ENCODE measurements at places on chromosomes 11 and 22.

- no peak for DNase-seq
Measured at GRCh38 chr11:19924311-19924710, 211.7 kb downstream of the NAV2 start.

DNA sequence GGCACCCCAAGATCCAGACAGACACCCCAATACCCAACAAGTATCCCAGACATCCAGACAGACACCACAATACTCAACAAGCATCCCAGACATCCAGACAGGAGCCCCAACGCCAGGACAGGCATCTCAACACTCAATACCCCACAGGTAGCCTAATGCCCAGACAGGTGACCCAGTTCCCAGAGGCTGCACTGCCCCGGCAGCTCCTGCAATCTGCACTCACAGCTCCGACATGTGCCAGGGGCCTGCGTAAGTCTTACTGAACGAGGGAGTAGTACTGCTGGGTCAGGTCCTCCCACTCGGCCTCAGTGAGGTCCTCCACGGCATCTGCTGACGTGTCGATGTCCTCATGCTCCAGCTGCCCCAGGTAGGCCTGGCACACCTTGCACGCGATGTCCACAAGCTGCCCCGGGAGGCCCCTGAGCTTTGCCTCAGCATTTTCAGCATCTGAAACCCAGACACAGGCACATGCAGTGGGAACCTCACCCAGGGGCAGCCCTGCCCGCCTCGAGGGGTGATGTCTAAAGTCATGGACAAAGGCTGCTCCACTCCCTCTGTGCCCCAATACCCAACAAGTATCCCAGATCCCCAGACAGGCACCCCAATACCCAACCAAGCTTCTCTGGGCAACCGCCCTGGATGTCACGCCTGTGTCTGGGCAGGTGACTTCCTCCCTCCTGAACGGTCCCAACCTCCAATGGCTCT lies 16.6 kb downstream of the TTLL8 start:
- no peak for DNase-seq

DNA sequence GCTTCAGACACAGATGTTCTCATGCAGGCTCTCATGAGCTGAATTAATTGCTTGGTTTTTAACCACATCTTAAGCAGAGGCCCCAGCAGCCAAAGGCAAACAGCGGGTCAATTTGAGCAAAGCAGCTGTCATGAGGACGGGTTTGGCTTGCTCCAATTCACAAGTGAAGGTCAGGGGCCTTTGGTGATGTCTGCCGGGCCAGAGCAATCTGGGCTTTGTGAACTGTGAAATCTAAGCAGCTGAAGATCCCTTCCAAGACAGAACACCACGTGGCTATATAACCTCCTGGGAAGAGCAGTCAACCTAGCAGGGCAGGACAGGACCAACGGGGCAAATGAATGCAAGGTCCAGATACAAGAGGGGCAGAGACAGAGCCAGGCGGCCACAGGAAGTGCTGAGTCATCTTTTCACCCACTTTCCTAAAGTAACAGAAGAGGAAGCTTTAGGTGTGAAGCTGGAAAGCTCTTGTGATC lies 187.3 kb upstream of the B3GAT1 start:
- no peak for DNase-seq

DNA sequence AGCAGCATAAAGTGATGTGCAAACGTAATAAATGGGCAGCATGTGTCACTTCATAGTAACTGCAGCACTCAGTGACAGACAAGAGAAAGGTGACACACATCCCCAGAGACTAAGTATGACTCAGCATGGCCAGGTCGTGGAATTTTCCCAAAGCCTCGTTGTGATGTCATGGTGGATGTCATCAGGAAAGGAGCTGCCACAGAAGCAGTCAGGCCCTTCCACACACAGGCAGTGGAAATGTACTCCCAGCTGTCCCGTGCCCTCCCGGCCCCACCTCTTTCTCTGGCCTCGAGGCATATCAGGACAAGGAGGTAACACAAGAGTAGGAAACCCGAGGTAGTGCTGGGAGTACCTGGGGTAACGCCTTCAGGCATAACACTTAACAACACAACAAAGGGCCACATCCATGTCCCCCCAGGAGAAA lies 8.1 kb downstream of the PC start:
- no peak for DNase-seq

DNA sequence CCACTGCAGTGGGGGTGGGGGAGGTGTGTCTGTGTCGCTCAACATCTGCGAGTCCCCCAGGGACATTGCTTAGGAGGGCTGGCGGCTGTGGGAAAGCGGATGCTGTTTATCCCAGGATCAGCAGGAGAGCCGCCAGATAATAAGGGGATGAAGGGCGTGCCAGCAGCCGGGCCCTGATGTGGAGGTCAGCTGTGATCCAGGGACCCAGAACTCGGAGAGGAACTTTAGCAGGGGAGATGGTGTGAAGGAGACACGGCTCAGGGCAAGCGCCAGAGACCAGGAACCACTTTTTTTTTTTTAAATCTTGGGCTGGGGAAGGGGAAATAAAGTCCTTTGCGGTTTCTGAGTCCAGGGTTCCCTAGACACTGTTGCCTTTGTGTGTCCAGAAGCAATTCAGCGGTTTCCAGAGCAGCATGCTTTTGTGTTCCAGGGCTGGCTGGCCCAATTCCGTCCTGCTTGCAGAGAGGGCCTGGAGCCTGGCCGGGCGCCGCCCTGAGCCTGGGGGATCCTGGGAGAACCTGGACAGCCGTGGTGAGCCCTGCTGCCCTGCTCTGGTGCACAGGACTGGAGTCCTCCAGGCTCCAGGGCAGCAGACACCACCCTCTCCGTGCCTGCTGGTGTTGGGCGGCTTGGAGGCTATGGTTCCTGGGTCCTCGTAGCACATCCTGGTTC lies at the start of gene GRAMD4:
TSS of gene GRAMD4 (plus strand) at position 557 of the 672 bp plus-strand sequence. CDS start 6,414 bp downstream, outside the sequence.
- no peak for DNase-seq

- DNase-seq: no peak
Measured at GRCh38 chr11:96017856-96018255, 93.9 kb upstream of the MTMR2 start.

DNA sequence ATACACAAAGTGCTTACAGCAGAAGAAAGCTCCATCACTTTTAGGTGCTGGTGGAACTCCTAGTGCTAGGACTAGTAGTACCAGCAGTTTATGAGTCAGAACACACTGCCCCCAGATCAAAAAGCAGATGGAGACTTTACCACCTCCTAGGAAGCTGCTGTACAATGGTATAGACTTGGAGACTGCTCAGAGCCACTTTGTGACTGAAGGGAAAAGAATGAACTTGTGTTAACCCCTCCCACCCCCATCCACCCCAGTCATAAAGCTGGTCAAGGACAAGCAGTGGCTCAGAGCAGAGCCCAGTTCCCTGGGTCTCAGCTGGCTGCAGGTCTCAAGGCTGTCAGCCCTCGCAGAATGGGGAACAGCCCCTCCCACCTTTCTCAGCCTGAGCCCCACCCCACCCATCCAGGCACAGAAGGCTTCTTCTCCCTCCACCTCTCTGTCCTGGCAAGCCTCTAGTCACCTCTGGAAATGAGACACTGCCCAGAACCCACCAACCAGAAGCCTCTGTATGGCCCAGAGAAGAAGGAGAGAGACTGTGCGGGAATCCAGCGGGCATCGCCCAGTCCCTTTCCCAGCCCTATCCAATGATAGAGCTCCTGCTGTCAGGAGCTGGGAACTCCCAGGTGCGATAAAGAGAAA lies 23.8 kb downstream of the PACSIN2 start:
- DNase-seq: no peak

DNA sequence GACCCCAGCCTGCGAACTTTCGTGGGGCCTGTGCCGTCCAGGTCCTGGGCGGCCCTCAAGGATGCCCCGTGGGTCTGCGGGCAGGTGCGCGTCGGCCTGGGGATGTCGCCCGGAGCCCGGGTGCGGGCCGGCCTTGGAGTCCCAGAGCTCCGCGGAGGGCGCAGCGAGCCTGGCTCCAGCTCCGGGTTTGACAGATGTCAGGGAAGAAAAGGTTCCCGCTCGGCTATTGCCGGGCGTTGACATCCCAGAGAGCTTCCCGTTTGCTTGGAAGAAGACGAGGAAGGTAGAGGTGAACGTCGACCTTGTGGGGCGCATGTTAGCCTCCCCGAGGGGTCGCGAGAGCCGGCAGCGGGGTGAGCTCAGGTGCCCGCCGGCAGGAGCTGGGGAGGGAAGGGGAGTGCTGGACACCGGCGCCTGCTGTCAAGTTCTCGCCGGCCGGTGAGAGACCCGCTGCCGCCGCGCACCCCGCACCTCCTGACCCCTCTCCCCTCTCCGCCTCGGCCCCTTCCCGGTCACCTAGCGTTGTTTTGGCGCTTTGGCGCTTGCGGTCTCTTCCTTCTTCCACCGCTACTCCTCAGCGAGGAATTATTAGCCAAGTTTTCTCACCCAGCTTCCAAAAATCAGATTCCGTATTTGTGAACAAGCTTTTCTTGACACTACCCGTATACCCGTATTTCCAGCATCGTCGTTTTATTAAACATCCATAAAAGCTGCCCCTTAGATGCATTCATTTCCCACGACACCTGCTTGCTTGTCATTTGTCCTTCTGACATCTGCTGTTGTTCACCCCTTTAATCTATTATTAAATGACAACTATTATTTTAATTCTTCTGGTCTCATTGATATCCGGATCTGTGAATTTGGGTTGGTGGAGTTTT lies 1.3 kb downstream of the BMAL1 start:
- no peak for DNase-seq

DNA sequence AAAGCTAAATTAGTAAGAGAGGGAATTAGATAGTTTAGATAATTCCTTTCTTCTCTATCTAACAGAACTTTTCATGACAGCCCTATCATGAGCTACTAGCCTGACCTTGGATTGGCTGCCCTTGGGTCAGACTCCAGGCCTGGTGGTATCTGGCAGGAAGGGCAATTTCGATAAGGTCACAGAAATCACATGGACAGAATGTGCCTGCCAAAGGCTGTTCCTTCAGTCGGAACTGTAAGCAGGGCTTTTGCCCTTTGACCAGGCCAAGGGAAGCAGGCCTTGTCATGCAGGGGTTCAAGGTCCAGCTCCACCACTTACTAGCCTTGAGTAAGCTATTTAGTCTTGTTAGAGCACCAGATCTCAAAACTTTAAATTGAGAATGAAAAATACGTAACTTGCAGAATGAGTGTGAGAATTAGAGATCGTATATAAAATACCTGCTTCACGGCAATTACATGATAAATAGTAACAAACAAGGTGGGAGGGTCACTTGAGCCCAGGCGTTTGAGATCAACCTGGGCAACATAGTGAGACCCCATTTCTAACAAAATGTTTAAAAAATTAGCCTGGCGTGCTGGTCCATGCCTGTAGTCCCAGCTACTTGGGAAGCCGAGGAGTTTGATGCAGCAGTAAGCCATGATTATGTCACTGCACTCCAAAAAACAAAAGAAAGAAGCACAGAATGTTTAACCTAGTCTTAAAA lies 60.8 kb upstream of the SC5D start:
- no peak for DNase-seq

DNA sequence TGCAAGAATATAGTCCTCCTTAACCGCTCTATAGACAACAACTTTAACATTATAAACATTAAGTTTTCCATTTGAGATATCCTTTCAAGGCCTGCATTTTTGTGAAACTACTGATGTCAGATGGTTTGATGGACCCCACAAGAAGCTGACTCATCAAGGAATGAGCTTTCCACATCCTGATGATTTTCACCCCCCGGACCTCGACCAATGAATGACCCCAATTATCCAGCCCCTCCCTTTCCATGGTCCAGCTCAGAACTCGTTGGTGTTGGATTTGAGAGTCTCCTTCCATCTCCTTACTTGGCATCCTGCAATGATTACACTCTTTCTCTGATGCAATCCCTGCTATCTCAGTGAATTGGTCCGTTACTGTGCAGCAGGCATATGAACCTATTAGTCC lies 31.8 kb upstream of the GUCY1A2 start:
- no peak for DNase-seq

DNA sequence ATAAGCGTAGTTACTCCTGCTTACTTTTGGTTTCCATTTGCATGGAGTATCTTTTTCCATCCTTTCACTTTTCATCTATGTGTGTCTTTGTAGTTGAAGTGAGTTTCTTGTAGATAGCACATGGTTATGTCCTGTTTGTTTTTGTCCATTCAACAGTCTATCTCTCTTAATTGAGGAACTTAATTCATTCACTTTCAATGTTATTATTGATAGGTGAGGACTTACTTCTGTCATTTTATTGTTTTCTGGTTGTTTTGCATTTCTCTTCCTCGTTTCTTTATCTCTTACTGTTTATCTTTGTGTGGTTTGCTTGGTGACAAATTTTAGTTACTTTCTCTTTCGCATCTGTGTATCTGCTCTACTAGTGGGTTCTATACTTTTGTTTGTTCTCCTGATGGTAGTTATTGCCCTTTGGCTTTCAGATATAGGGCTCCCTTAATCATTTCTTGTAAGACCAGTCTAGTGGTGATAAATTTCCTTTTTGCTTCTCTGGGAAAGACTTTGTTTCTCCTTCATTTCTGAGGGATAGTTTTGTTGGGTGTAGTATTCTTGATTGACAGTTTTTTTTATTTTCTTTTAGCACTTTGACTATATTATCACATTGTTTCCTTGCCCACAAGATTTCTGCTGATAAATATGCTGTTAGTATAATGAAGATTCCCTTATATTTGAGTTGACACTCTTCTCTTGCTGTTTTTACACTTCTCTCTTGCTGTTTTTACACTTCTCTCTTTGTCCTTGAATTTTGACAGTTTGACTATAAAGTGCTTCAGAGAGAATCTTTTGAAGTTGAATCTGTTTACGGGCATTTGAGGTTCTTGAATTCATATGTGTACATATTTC lies 9.0 kb upstream of the RAG1 start:
- no peak for DNase-seq

DNA sequence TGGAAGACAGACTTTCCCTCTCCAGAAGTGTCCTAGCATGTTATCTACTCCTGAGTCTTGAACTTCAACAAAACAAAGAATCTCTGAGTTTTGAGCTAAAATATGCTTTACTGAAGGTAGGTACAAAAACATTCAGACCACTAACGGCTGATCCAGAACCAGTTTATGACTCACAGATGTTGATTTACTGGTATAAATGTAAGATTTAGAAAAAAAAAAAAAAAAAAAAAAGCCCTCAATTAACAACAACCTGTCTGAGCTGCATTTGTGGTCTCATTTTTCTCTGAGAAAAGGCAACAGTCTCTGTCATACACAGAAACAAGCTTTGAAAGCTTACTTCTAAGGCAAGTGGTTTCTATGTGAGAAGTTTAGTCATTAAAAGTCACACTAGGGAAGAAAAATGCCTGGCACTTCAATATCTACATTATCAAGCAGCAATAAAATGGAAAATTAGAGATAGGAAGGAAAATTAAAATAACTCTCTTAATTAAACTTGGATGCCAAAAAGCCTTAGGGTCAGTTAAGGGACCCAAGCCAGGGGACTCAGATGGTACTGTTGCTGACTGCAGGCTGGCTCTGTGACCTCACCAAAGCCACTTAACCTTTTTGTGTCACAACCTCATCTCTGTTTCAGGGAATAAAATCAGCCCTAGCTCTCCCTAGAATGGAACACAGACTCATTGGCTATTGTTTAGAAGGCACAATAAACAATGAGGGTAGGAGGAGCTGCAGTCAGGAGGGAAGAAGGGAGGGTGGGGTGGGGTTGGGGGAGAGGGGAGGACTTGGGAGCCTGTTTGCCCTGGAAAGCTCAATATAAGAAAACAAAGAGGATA lies 61.7 kb downstream of the ETS1 start:
- peak; percentile 41 for DNase-seq

DNA sequence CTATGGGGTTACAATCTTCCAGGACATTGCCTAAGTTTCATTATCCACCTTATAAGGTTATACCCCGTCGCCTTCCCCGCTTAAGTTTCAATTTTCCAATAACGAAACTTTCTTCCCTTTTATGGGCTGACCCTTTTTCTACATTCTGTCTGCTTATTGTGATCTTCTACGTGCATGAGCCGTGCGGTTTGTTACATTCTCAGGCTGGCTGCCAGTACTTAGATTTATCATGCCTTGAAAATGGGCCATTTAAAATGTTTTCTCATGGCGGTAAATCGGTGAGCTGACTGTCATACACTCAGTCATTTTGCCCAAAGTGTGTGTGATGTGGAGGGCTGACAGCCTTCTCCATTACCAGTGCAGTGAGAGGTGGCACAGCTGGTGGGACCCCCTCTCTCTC lies 23.3 kb downstream of the DGCR6L start:
- no peak for DNase-seq

Measured in stimulated activated naive CD8-positive, alpha-beta T cell treated with anti-CD3 and anti-CD28 coated beads, Interleukin-15, amount 100 ng/mL, for 72 hours (primary cell).